ENCODE measurements at places on chromosomes 1 and 21. TPM values are rescaled to one million over a fixed set of nuclear protein-coding genes. Genes with fewer than 3 reads are reported as not detected.

Gene S100A7A
- not detected for total RNA-seq

Gene KCNJ10
- not detected for total RNA-seq

- no peak for DNase-seq
Observed at GRCh38 chr1:220575718-220576497, 48.0 kb downstream of the MARK1 start.

GRCh38 chr1:240555524-240555923 lies 56.4 kb downstream of the GREM2 start:
- no peak for DNase-seq

GRCh38 chr1:234891427-234891826 lies 237.2 kb downstream of the TOMM20 start:
- no peak for DNase-seq

DNA sequence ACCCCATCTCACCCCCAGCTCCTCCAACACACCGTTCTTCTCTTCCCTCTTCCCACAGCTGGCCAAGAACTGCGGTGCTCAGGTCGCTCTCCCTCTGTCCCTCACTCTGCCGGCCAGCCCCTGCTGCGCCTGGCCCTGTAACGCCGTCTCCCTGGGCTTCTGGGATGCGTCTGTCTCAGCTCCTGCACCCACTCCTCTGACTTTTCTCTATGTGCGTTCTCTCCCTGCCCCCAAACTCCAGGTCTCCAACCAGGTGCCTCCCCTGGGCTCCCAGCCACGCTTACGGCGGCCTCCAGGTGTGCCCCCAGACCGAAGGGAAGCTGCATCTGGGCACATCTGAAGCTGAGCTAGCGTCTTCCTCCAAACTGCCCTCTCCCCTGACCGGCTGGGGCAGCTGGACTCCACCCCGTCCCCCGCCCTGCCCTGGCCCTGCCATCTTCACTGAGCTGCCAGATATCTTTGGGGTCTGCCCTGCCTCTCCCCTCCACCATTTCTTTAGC lies 2.6 kb downstream of the KRTAP10-12 start:
- no peak for DNase-seq

- peak; percentile 24 for DNase-seq
Observed at GRCh38 chr1:44031252-44032169, at the start of gene SLC6A9. SLC6A9 (minus strand) TSS chr1:44031462; CDS start chr1:44024277, 7,185 bp downstream.

- DNase-seq: peak; percentile 29
Observed at GRCh38 chr1:157994704-157995582, 1.5 kb downstream of the KIRREL1 start.

DNA sequence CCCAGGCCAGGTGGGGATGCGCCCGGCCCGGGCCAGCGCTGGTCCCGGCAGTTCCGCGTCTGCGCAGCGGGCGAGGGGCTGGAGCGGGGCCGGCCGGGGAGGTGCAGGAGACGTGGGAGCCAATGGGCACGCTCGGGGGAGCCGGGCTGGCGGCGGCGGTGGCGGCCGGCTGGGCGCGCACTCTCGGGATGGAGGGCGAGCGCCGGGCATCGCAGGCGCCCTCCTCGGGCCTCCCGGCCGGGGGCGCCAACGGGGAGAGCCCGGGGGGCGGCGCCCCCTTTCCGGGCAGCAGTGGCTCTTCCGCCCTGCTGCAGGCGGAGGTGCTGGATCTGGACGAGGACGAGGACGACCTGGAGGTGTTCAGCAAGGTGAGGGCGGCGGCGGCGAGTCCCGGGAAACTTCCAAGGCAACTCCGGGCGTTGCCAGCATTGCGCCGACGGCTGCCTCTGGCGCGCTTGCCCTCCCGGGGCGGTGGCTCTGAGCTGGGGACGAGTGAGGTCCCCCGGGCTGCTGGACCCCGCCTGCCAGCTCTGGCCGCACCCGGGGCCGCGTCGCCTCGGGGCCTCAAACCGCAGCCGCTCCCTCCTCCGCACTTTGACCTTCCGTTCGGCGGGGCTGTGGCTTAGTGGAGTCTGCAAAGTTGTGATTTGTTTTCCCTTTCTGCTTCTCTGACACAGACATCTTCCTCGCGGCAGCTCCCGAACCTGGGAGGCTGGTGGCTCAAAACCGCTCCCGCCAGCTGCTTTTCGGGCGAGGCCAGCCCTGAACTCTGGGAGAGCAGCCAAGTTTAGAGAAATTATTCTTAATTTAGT lies at the start of gene SNX7:
Gene SNX7, plus strand, starts transcription at position 178 of the 812 bp plus-strand sequence. Its CDS starts 11 bp downstream, at position 189.
- peak; percentile 40 for DNase-seq
